ENCODE measurements at places on chromosomes 11 and 22.

- no peak for DNase-seq
Observed at GRCh38 chr11:35427071-35427470, 7.7 kb upstream of the SLC1A2 start.

GRCh38 chr11:113454455-113454854 lies 20.7 kb downstream of the DRD2 start:
- DNase-seq, result no peak

- DNase-seq, result no peak
Observed at GRCh38 chr22:36358533-36359469, 29.0 kb downstream of the MYH9 start.

- DNase-seq, result no peak
Observed at GRCh38 chr22:50011447-50012210, 936 bp downstream of the IL17REL start.

DNA sequence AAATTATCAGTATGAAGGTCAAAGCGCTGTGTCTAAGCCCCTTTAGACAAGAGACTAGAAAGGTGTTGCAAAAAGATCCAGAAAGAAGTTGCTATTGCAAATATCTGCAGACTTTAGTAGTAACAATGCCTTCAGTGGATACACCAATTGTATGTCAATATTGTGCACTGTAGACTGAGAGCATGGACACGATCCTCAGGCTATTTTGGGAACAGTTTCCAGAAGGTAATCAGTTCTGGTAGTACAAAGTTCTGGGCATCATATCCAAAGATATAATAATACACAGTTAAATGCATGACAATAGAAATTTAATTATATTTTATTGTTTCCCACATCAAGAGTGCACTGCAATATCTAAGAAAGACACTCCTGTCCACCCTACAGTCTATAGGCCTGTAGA lies 84.1 kb upstream of the LUZP2 start:
- DNase-seq, result no peak

- DNase-seq, result no peak
Observed at GRCh38 chr11:29310725-29311342, 706.0 kb downstream of the KCNA4 start.

- no peak for DNase-seq
Observed at GRCh38 chr11:24161587-24161986, 335.3 kb upstream of the LUZP2 start.

DNA sequence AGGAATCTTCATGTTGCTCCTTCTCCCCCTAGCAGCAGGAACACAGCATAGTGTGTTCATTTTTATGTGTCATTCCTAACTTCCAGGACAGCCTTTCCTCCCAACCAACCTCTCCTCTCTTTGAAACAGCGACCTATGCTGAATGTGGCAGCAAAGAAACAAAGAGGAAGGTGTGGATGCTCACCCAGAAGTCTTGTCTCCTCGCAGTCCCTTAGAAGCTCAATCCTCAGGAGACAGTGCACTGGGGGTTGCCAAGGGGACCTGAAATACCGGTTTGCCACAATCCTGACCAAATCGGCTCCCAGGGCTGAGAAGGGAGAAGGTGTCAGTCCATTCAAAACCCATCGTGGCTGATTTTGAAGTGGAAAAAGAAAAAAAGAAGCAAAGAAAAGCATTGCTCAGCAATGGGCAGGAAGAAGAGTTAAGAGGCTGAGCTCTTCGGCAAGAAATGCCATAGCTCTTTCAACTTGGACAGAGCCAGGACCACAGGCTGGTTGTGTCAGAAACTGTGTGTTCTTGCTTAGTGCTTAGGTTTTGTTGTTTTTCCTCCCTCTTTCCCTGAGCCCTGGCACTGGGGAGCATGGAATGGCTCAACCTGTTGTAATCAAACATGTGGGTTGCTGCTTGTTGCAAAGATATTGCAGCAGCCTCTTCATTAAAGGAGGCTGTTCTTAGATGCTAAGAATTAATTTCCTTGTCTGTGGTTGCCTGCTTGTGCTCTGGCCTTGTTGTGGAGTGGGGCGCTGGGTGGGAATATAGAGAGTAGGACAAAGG lies 30.4 kb upstream of the TENM4 start:
- DNase-seq, result no peak

GRCh38 chr11:62654297-62654696 lies 1.2 kb upstream of the INTS5 start:
- DNase-seq, result no peak

- DNase-seq, result no peak
Observed at GRCh38 chr11:82932564-82932963, 31.0 kb downstream of the DDIAS start.

- DNase-seq, result no peak
Observed at GRCh38 chr11:32659672-32660071, 76.0 kb downstream of the EIF3M start.

DNA sequence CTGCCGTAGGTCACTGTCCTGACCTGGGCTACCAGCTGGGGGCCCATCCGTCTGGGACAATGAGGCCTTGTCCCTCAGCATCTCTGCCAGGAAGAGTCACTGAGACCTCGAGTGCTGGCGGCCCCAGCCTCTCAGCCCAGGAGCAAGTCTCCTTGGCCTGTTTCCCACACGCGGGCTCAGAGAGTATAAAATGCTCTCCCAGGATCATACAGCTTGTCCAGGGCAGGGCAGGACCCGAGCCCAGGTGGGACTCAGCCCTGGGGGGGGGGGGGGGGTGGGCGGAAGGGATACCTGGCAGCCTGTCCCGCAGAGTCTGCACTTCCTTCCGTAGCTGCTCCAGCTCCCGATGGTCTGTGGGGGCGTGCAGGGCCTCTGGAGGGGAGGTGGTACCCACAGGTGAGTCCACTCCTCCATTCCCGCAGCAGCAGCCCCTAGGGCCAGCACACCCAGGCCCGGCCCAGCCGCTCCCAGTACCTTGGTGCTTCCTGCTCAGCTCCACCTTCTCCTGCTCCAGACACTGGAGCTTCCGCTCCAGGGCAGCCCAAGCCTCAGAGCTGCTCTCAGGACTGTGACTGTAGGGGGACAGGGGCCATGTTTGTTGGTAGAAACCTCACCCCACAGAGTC lies 7.9 kb downstream of the CDC42BPG start:
- DNase-seq, result no peak

- no peak for DNase-seq
Observed at GRCh38 chr22:29339381-29340235, 24.1 kb upstream of the RASL10A start.

DNA sequence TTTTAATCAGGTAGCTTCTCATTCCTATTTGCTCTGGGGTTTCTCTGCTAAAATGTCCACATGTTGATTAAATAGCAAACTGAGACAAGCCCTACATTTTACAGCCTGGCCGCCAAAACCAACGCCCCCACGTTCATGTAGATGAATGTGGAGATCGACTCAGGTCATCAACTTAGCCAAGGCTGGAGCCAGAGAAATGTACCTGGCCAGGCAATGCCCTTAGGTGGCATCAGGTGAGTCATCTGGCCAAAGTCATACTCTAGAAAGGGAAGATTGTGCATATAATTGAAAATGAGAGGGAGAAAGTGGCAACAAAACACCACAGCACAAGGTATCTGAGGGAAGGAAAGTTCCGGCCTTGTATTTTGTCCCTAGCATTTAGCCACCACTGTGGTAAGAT lies 37.1 kb upstream of the CCDC89 start:
- DNase-seq, result no peak

GRCh38 chr11:128488471-128488870 lies 98.9 kb downstream of the ETS1 start:
- no peak for DNase-seq

- peak; percentile 67 for DNase-seq
Observed at GRCh38 chr11:67024410-67024809, 1.5 kb downstream of the SYT12 start.

DNA sequence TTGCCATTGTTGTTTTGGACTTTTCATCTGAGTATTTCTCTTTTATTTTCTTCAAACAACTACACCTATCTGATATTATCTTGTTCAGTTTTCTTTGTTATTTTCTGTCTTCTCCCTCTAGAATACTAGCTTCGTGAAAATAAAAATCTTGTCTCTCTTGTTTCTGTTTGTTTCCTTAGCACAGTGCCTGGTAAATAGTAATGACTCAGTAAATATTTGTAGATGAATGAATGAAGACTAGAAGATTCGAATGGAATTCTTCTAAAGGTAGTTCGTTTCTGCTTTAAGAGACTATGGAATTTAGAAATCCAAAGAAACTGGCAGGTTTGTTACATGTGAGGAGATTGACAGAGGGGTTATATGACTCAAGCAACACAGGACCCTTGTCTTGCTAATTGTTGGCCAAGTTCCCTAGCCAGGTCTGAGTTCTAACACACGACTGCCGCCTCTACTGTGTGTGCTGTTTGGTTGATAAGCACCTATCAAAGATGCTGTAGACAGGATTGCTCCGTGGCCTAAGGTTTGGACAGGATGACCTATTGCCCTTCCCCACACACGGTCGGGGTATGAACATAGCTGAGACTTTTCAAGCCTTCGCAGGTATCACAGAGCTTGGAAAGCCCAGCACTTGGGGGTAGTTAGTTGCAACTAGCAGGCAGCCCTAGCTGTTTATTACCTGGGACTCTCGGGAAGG lies 831 bp upstream of the TMEM135 start:
- no peak for DNase-seq

DNA sequence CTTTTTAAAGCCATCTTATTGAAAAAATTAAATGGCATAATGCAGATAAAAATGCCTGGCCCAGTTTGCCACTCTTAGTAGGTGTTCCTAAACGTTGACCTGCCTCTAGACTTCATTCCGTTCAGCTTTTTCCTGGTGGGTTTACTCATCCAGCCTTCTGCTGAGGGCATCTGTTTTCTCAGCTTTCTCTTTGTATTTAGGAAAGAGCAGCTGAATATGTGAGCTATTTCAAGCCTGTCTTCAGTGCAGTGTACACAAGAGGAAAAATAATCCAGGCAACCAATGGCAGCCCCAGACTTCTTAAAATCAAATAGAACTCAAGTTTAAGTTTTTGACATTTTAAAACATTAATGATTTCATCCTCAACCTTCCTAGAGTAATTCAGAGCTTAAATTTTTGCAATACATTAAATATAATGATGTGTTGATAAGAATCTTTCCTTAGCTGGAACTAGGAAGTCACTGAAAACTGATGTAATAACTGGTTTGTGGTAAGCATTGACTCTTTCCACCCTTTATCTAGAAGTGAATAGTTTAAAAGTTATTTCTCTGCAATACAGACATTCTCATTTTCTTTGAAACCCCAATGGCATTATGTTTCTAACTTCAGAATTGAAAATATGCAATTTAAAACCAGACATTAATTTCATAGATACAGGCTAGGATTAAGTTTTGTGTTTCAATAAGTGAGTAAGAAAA lies 165.4 kb downstream of the AASDHPPT start:
- no peak for DNase-seq

- no peak for DNase-seq
Observed at GRCh38 chr11:67054346-67054835, 2.3 kb upstream of the RHOD start.

- DNase-seq, result no peak
Observed at GRCh38 chr11:133586903-133587517, 54.7 kb upstream of the OPCML start.

DNA sequence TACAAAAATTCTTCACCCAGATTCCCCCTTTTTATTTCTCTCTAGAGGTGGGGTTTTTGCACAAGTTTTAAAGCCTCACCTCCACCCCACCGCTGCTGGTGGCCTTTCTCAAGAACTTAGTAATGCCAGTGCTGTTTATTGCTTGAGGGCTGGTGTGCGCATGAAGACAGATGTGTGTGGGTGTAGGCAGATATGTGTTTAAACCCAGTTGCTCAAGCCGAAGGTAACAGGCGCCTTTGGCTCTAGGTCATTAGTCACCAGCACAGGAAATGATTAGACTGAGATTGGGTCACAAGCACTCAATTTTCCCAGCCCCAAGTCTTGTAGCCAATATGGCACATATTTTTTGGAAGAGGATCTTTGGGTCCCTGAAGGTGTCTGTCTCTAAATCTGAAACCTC lies 2.7 kb upstream of the CLMP start:
- DNase-seq, result no peak

DNA sequence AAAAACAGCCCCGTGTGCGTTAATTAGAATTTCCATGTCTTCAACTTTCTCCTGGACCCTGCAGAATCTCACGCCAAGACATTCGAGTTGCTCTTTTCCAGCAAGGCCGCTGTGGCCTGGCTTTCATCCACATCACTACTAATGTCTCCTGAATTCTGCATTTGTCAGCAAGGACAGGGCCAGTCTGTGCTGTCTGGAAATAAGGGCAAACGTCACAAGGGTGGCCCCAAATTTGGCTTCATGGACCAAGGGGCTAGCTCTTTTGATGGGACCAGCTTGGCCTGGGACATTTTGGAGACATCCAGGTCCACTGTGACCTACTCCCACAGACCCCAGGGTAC lies 33.4 kb downstream of the KCNQ1OT1 start:
- DNase-seq, result no peak

DNA sequence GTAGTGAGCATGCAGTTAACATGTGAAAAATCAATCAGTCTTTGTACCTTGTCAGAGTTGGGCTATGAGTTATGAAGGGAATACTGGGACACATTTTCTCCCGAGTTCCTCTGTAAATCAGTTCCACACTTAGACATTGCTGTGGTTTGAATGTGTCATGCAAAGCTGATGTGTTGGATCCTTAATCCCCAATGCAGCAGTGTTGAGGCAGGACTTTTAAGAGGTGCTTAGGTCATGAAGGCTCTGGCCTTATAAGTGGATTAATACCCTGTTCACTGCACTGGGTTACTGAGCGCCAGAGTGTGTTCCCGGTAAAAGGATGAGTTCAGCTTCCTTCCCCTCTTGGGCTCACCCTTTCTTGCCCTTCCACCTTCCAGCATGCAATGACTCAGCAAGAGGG lies 742.1 kb upstream of the TENM4 start:
- no peak for DNase-seq

DNA sequence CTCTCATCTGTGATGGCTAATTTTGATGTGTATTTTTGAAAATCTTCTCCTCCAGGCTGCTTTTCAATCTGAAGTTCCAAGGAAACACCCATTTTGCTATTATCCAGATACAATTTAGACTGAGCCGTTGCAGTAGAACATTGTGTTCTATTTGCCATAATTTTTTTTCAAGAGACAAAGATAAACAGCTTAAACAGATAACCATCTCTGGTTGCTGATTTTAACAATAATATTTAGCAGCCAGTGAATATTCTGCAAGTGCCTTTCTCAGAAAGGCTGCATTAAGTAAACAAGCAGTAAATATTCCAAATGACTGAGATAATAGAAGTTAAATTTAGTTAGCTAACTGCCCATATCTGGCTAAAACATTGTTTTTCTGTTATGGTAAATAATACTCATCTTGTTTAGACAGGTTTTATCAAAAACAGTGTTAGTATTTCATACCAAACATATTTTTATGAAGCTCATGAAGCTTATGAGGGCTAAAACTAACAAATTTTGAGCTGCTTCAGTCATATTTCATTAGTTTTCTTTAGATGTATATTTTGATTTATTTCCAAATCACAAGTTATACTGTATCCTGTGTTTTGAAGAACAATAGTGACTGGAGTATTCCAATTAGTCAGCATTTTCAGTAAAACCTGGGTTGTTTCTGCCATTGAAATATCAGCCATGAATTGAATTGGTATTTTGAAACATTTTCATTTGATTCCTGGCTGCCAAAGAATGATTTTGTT lies 206.7 kb downstream of the SBF2 start:
- no peak for DNase-seq

- no peak for DNase-seq
Observed at GRCh38 chr11:105229257-105229656, 89.7 kb upstream of the CARD18 start.

All from CD4-positive, alpha-beta T cell treated with Interleukin-10 for 1 hour (primary cell).